ENCODE measurements at places on chromosomes 1 and 21. TPM values are rescaled to one million over a fixed set of nuclear protein-coding genes. Genes with fewer than 3 reads are reported as not detected.

DNA sequence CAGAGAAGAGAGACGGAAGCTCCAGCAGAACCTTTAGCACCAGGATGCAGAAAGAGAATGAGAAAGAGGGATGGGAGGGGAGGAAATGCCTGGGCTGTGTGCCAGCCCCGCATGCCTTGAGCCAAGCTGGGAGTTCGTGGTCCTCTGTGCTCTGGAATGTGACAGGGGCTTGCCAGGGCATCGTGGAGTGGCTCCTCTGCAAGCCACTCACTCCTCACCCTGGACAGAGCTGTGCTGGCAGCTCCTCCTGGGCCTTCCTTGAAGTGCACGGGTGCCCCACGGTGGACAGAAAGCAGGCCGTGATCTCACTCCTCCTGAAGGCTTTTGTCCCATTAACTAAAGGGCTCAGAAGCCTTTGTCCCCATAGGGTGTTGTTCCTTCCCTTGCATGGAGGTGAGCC lies 34.8 kb upstream of the PRELP start:
- no peak for DNase-seq

GRCh38 chr21:42581993-42582786 lies 68.5 kb downstream of the SLC37A1 start:
- peak; percentile 80 for DNase-seq

The KIF26B gene
- total RNA-seq = 0.32 TPM

DNA sequence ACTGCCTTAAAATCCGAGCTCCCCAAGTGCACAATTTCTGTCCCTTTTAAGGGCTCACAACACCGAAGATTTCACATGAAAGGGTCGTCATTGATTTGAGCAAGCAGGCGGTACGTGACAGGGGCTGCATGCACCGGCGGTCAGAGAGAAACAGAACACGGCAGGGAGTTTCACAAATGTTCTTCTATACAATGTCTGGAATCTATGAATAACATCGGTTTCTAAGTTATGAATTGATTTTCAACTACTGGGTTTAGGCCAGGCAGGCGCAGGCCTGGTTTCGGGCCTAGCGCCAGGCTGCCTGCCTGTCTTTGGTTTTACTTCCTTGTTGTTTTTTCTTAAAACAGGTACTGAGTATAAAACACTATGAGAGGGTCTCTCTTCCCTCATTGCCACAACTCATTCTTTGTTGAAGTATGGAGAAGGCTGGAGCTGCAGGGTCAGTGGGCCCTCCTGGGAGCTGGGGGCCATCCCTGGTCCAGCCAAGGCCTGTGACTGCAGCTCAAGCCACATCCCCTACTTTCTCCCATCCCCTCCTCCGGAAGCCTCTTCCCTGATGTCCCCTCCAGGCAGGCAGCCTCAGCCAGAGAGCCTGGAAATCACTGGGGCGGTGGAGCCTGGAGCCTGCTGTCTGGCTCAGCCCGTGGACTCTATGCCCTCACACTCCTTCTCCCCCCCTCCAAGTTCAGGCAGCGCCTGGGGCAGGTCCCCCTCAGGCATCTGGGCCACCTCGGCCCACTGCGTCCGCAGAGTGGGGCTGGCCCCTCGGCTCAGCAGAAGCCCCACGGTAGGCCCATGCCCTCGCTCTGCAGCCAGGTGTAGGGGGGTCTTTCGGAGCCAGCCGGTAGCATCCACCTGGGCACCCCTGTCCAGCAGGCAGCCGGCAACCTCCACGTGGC lies 2.4 kb downstream of the ANKRD65 start:
- DNase-seq = no peak

DNA sequence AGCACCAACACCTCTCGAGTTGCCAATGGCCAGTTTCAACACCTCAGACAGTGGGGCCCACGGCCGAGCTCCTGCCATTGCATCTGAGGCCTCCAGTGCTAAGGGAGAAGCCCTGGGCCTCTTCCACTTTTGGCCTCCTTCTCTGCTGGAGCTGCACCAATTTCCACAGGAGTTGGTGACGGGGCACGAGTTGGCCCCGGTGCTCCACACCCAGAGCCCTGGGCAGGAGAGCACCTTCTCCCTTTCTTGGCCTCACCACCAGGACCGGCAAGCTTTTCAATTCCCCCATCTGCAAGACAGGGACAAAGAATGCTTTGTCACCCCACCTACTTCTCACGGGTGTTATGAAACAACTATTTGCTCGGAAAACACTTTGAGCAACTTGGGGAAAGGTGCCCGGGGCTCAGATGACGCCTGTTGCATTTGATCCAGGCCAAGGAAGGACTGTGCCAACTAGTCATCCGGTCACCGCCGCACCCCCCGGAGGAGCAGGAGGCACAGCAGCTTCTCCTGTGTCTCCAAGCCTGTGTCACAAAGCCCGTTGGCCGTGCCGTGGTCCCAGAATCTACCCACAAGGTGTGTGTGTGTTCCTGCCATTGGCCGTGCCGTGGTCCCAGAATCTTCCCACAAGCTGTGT lies 55.2 kb downstream of the TOMM20 start:
- no peak for DNase-seq

Measured in mesenteric fat pad (tissue), 1 donor.